ENCODE measurements at places on chromosomes 12 and 14.

DNA sequence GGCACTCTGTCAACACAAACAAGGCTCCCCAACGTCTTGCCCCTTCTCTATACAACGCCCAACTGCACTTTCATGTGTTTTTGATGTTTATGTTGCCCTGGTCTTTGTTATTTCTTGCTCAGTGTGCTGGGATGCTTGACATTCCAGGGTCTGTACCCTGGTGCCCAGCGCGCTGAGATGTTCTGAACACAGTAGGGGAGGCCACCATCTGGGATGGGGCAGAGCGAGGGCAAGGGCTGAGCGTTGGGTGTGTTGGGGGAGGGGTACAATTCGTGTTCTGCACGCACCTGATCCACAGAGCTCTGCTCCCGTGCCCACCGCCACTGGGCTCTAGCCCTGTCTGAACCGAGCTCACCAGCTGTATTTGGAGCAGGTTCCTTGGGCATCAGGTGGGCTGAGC, 52.9 kb downstream of the ISCA2 start:
- no peak for DNase-seq

DNA sequence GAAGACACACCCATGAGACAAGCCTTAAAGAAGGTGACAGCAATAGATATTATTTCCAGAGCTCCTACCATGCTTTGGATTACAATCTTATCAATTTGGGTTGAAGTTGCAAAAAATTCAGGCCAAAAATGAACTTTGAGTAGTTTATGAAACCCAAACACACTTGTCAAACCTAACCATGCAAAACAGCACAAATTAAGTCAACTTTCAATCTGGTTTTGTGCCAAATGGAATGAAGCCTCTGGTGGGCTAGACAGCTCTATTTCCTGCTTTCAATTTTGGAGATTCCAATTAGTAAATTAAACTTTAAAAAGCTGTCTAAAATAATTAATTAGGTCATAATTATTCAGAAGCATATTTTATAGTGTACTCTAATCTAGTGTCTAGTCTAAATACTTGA, 203.4 kb downstream of the SYT1 start:
- DNase-seq: no peak

- no peak for DNase-seq
Observed at GRCh38 chr12:122226366-122227125, 694 bp upstream of the DIABLO start.

GRCh38 chr14:59359431-59360124, 105.6 kb downstream of the GPR135 start:
- DNase-seq: no peak

- peak; percentile 41 for DNase-seq
Observed at GRCh38 chr12:122867691-122868461, 28.0 kb downstream of the VPS37B start.

GRCh38 chr12:98939350-98939749, 294.3 kb downstream of the APAF1 start:
- no peak for DNase-seq
